ENCODE measurements at places on chromosomes 5 and 9. TPM values are rescaled to one million over a fixed set of nuclear protein-coding genes. Genes with fewer than 3 reads are reported as not detected.

The PCDHGC5 gene
- 7.3 TPM for total RNA-seq

The SCGB3A2 gene
- not detected for total RNA-seq

The SH3GL2 gene
- 0.07 TPM for total RNA-seq

The THBS4 gene
- total RNA-seq = 2.1 TPM

The RLN2 gene
- total RNA-seq = not detected

The DDX4 gene
- total RNA-seq = not detected

The ZBED3 gene
- total RNA-seq = 0.52 TPM

The HTR4 gene
- 0.07 TPM for total RNA-seq

The C9orf50 gene
- 0.26 TPM for total RNA-seq

The SPINK6 gene
- not detected for total RNA-seq

The FOXD4L6 gene
- total RNA-seq = 0.17 TPM

The FBXL7 gene
- total RNA-seq = 6.3 TPM

The SLC6A18 gene
- total RNA-seq = not detected

The PLEKHG4B gene
- not detected for total RNA-seq

The SERINC5 gene
- total RNA-seq = 41.4 TPM

The LURAP1L gene
- total RNA-seq = 25.4 TPM

The MAP1B gene
- total RNA-seq = 199 TPM

The UBAP2 gene
- 14.1 TPM for total RNA-seq

The SPINK13 gene
- total RNA-seq = not detected

The IL6ST gene
- 464 TPM for total RNA-seq

The PCDHA1 gene
- total RNA-seq = not detected

The TNC gene
- 364 TPM for total RNA-seq

The ECM2 gene
- 7.0 TPM for total RNA-seq

The MARCHF3 gene
- total RNA-seq = 19.9 TPM

The SLC36A2 gene
- not detected for total RNA-seq

The ARHGEF28 gene
- 6.1 TPM for total RNA-seq

The CRHBP gene
- total RNA-seq = 0.33 TPM

The GARNL3 gene
- 6.2 TPM for total RNA-seq

The C9orf153 gene
- 0.98 TPM for total RNA-seq

The CHSY3 gene
- total RNA-seq = 41.9 TPM

The TNIP1 gene
- 159 TPM for total RNA-seq

The MYMK gene
- total RNA-seq = not detected

The TXNDC8 gene
- total RNA-seq = not detected

The PDGFRB gene
- total RNA-seq = 195 TPM

The PFN3 gene
- not detected for total RNA-seq

The KCNMB1 gene
- 0.07 TPM for total RNA-seq

The TAF1L gene
- under 0.01 TPM for total RNA-seq

The FANCC gene
- total RNA-seq = 3.6 TPM

The DNAH5 gene
- 0.20 TPM for total RNA-seq

The DOCK8 gene
- total RNA-seq = 0.26 TPM

The PSAT1 gene
- 90.6 TPM for total RNA-seq

The NOXA1 gene
- total RNA-seq = 0.36 TPM

The PROB1 gene
- total RNA-seq = 1.3 TPM

The INSL6 gene
- not detected for total RNA-seq

The IFNB1 gene
- total RNA-seq = not detected

The WNT8A gene
- total RNA-seq = not detected

Measured in smooth muscle cell of the pulmonary artery (primary cell).